ENCODE measurements at places on chromosomes 3 and 15.

- H3K27me3 ChIP-seq: no peaks in the 10 kb centered on the region
- H3K4me1 ChIP-seq: no peaks in the 10 kb centered on the region
- H3K36me3 ChIP-seq: peaks cover 11% of the 10 kb centered on the region
- no peak for DNase-seq
- no peak overlapping the region for H3K27ac ChIP-seq
These were observed 12.3 kb downstream of the THBS1 start for GRCh38 chr15:39593071-39593655.

- H3K4me1 ChIP-seq: no peaks in the 10 kb centered on the region
- no peak for DNase-seq
- no peak overlapping the region for H3K4me3 ChIP-seq
- peaks cover 2% of the 10 kb centered on the region for H3K36me3 ChIP-seq
These were observed 22.0 kb upstream of the C3orf22 start for GRCh38 chr3:126580746-126581145.

DNA sequence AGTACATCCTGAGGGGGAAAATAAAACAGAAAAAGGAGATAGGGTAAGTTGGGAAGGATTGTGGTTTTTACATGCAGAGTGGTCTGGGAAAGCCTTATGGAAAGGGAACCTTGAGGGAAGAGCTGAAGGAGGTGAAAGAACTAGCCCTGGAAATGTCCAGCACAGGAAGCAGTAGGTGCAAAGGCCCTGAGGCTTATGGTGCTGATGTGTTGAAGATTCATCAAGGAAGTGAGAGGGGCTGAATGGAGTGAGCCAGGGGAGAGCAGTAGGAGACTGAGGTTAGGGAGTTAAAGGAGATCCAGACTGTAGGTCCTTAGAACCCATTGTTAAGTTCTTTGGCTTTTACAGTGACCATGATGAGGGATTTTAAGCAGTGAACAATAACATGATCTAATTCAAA, 33.0 kb downstream of the ATP1B3 start:
- H3K27ac ChIP-seq: no peak overlapping the region
- no peak overlapping the region for H3K4me3 ChIP-seq
- DNase-seq: no peak
- H3K27me3 ChIP-seq: no peaks in the 10 kb centered on the region

GRCh38 chr3:101701696-101702634, 15.4 kb upstream of the RPL24 start:
- H3K27ac ChIP-seq: no peak overlapping the region
- no peaks in the 10 kb centered on the region for H3K27me3 ChIP-seq
- H3K4me1 ChIP-seq: no peaks in the 10 kb centered on the region
- H3K4me3 ChIP-seq: no peak overlapping the region
- no peak for DNase-seq
- H3K36me3 ChIP-seq: no peaks in the 10 kb centered on the region

- peaks cover 12% of the 10 kb centered on the region for H3K4me1 ChIP-seq
- no peak for DNase-seq
- H3K4me3 ChIP-seq: no peak overlapping the region
- no peaks in the 10 kb centered on the region for H3K27me3 ChIP-seq
These were observed 27.6 kb upstream of the VILL start for GRCh38 chr3:37963016-37963415.

Data from spinal cord (tissue), 10 donors.